ENCODE measurements at places on chromosomes 5 and 9. TPM values are rescaled to one million over a fixed set of nuclear protein-coding genes. Genes with fewer than 3 reads are reported as not detected.

DNA sequence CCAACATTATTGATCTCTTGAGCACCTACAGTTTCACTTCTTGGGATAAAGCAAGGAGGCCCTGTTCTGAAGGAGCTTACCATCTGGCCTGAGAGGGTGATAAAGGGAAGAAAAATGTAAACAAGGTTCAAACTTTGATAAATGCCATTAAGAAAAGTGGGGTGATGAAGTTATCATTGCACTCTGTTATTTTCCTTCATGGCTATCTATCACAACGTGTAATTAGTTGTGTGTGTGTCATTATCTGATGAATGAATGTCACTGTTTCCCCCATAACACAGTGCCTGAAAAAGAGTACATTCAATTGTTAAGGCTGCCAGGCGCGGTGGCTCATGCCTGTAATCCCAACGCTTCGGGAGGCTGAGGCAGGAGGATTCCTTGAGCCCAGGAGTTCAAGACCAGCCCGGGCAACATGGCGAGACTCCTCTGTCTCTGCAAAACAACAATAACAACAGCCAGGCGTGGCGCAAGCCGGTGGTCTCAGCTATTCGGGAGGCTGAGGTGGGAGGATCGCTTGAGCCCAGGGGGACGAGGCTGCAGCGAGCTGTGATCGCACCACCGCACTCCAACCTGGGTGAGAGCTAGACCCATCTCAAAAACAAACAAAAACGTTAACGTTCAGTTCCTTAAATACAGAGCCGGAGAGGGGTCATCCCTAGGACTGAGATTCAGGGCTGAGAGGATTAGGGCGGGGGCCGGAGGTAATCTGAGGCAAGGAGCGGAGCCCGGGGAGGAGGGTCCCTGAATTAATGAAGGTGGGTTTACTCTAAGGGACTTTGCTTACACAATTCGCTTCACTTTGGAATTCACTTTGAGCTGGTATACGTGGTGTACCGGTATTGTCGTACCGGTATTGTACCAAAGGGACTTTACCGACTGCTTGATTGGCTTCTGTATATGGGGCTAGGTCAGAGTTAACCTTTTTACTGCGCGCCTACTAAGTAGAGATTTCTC, 917 bp downstream of the NHP2 start:
- peak overlapping the region; percentile 28 for H3K27ac ChIP-seq
- H3K27me3 ChIP-seq, result no peaks in the 10 kb centered on the region
- H3K4me1 ChIP-seq, result peaks cover 5% of the 10 kb centered on the region
- H3K36me3 ChIP-seq, result no peaks in the 10 kb centered on the region

C5orf52 gene
- not detected for polyA plus RNA-seq

PCDHA9 gene
- 0.57 TPM for polyA plus RNA-seq

DNA sequence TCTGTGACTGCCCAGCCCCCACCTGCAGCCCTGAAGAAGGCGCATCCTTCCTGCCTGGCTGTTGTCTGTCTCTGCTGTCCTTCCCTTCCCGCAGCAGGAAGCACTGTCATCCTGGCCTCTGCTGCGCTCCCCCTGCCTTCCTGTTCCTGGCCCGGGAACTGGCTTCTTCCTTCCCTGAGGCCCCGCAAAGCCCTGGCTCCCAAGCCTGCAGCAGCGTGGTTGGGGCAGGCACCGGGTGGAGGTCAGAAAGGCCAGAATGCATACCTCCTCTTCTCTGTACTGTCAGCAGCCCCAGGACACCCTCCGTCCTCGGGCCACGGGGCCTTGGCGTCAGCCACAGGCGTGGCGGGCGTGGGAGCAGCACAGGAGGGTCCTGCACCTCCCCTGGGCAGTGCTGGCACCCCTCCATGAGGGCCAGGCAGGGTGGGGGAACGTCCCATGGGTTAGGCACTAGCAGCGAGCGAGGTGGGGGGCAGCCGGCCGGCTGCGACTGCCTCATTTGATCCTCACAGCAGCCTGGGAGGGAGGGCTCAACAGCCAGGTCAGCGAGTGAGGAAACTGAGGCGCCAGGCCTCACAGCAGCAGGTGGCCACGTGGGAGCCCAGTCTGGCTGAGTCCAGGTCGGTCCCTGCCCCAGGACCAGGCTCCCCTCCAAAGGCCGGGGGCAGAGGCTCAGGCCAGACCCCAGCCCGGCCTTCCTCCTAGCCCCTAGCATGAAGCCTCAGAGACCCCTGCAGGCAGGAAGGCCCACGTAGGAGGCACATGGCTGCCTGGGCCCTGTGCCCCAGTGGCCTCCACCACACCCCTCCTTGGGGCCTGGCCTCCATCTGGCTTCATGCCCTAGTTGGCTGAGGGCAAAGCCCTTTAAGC, 9.4 kb downstream of the FLT4 start:
- no peaks in the 10 kb centered on the region for H3K27me3 ChIP-seq
- H3K36me3 ChIP-seq, result no peaks in the 10 kb centered on the region
- no peak overlapping the region for H3K27ac ChIP-seq
- H3K4me3 ChIP-seq, result no peak overlapping the region
- no peak for DNase-seq

ZNF484 gene
- polyA plus RNA-seq, result 2.3 TPM
